A673 (cell line): ENCODE measurements at places on chromosomes 6 and 20. TPM values are rescaled to one million over a fixed set of nuclear protein-coding genes. Genes with fewer than 3 reads are reported as not detected.

GRCh38 chr6:40881501-40881900 lies 157.5 kb downstream of the UNC5CL start:
- H3K4me3 ChIP-seq, result no peak overlapping the region
- H3K27me3 ChIP-seq, result peaks cover 4% of the 10 kb centered on the region
- no peaks in the 10 kb centered on the region for H3K4me1 ChIP-seq
- no peak overlapping the region for H3K27ac ChIP-seq
- no peak for DNase-seq

- no peaks in the 10 kb centered on the region for H3K27me3 ChIP-seq
- DNase-seq, result no peak
- H3K4me3 ChIP-seq, result no peak overlapping the region
- H3K27ac ChIP-seq, result no peak overlapping the region
- H3K4me1 ChIP-seq, result no peaks in the 10 kb centered on the region
Observed at GRCh38 chr6:71332012-71332411, 43.4 kb downstream of the OGFRL1 start.

DNA sequence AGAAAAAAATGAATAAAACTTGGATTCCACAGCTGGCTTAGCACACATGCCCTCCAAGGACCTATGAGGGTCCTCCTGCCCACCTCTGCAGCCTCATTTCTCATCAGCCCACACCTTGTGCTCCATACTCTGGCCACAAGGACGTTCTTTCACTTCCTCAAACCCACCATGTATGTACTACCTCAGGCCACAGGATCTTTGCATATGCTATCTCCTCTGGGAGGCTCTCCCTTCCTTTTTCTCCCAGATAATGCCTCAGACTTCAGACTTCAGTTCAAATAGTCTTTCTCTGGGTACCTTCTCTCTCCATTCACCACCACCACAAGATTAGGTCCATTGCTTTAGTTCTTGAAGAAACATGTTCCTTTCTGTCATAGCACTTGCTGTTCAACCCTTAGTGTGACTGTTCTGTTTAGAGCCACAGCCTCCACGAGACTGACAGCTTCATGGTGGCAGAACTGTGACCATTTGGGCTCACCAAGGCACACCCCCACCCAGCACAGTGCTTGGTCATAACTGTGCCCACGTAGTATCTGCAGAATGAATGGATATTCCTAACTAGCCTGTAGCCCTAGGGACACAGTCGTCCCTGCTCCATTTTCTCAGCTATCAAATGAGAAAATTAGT lies 146.7 kb upstream of the LRFN2 start:
- no peak overlapping the region for H3K27ac ChIP-seq
- peaks cover 7% of the 10 kb centered on the region for H3K4me1 ChIP-seq
- H3K36me3 ChIP-seq, result no peaks in the 10 kb centered on the region
- DNase-seq, result no peak
- no peak overlapping the region for H3K4me3 ChIP-seq

The XKR7 gene
- total RNA-seq, result 0.04 TPM in 1 of 2 replicates, not detected in the other

The TGM3 gene
- 0.11 TPM in 1 of 2 replicates, not detected in the other for total RNA-seq
